Activated CD8-positive, alpha-beta memory T cell treated with anti-CD3 and anti-CD28 coated beads for 48 hours (primary cell): ENCODE measurements at places on chromosomes 6 and 20.
A peak's percentile ranks its signal among the peaks of the same experiment; 100 is the strongest.

GRCh38 chr6:45469663-45470062, 91.9 kb upstream of the SUPT3H start:
- no peak for DNase-seq

DNA sequence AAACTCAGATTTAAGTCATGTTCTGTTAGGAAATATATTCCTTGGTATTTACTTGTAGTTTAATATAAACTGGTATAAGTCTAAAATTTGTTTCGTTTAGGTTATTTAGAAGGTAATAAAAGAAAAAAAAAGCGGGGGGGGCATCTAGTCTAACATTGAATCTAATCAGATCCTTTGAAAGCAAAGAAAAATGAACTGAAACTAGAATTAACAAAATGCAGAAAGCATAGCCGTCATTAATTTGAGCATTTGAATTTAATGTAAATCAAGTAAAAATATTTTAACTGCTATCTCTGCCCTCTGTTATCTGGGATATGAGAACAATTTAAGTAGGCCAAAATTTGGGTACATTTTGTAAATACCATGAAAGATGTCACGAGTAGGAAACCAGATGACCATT, 54.1 kb downstream of the SNX9 start:
- no peak for DNase-seq

- DNase-seq, result no peak
Observed at GRCh38 chr6:88866856-88867255, 96.6 kb downstream of the RNGTT start.

GRCh38 chr20:21705575-21706260, at the start of gene PAX1:
TSS of gene PAX1 (plus strand) at chr20:21705664. CDS start at chr20:21705713, 49 bp downstream.
- no peak for DNase-seq

GRCh38 chr6:111410371-111410770, 72.6 kb downstream of the REV3L start:
- no peak for DNase-seq

DNA sequence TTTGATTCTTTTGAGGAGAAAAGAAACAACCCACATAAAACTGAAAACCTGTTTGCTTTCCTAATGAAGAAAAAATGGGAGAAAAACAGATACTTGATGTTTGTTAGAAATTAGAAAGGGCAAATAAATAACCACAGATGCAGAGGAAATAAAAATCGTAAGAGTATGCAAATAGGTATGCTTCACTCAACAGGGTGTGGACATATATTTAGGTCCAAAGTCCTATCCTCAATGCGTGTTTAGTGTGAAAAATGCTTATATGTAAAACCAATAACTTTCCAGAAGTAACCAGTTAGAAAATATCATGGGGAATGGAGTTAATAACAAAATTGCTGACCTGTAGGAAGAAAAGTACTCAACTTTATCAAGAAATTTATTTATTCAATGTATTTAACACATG, 135.7 kb downstream of the TOX2 start:
- no peak for DNase-seq

GRCh38 chr6:33724102-33725023, 12.9 kb upstream of the UQCC2 start:
- DNase-seq, result no peak

DNA sequence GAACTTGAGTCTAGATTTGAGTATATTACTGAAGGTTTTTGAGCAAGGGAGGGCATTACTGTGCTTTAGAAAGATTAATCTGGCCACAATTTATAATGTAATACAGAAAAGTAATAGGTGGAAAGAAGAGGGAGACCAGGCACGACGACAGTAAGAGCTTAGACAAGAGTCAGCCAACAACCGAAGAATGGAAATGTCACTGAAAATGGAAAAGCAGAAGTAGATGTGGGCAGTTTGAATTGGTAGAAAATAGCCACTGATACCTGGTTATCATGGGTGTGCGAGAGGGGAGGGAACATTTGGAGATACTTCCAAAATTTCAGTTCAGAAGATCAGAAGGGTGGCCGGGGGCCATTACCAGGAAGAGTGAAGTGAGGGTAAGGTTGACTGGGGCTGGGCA, 339.1 kb downstream of the UTRN start:
- no peak for DNase-seq

- DNase-seq, result no peak
Observed at GRCh38 chr20:62860391-62860923, 1.2 kb downstream of the TCFL5 start.

DNA sequence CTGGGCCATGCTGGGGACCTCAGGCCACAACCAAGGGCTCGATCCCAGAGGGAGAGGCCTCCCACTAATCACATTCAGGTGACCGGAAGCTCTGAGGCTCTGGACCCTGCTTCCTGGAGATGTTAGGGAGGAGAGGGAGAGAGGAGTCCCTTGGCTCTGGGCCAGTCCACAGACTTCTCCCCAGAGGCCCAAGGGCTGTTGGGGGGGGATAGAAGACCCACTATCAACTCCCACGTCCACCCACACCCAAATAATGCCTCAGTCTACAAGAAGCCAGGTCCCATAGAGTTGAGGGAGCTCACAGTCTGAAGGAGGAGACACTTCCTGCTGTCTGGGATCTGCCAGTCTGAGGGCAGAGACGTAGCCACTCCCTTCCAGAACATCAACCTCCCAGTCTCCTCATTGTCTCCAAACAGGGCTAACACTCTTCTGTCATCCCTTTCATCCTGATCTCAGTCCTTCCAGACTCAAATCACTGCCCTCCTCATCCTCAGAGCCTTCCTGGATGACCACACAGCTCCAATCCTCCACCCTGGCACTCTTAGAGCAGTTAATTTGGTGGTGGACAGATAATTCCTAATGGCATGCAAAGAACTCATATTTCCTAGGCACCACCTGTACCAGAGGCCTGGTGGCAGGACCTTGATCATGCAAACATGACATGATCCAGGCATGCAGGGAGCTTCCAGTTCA, 69.9 kb downstream of the MRPL14 start:
- DNase-seq, result no peak

GRCh38 chr6:28215425-28215824, 9.7 kb upstream of the ZSCAN9 start:
- DNase-seq, result no peak

GRCh38 chr6:38057994-38058393, 238.5 kb downstream of the ZFAND3 start:
- DNase-seq, result peak; percentile 10

- DNase-seq, result no peak
Observed at GRCh38 chr6:113171882-113172281, 685.3 kb upstream of the MARCKS start.

- no peak for DNase-seq
Observed at GRCh38 chr6:166450167-166450873, 67.6 kb upstream of the MPC1 start.

- no peak for DNase-seq
Observed at GRCh38 chr20:4959592-4959991, 41.7 kb downstream of the SLC23A2 start.

DNA sequence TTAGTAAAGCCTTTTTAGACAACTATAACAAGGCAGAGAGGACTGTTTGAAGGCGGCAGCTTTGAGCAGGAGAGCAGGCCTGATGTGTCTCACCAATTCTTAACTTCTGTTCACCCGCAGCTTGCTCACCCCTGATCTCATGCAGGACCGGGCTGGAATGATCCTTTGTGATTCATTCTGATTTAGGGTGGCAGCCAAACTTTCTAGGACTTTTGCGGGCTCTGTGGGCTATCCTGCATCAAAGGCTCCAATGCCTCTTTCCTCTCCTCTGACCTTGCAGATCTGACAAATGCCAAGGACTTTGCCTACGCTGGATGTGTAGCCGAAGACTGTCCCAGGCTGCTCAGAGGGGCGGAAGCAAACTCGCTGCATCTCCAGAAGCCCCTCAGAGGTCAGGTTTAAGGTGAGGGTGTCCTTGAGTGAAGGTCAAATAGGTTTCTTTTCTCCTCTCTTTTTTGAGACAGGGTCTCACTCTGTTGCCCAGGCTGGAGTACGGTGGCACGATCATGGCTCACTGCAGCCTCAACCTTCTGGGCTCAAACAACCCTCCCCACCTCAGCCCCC, 72.3 kb downstream of the VEGFA start:
- no peak for DNase-seq

GRCh38 chr20:12316794-12317193, 399.1 kb downstream of the BTBD3 start:
- no peak for DNase-seq

GRCh38 chr6:390914-391558, 516 bp upstream of the IRF4 start:
- DNase-seq, result no peak

DNA sequence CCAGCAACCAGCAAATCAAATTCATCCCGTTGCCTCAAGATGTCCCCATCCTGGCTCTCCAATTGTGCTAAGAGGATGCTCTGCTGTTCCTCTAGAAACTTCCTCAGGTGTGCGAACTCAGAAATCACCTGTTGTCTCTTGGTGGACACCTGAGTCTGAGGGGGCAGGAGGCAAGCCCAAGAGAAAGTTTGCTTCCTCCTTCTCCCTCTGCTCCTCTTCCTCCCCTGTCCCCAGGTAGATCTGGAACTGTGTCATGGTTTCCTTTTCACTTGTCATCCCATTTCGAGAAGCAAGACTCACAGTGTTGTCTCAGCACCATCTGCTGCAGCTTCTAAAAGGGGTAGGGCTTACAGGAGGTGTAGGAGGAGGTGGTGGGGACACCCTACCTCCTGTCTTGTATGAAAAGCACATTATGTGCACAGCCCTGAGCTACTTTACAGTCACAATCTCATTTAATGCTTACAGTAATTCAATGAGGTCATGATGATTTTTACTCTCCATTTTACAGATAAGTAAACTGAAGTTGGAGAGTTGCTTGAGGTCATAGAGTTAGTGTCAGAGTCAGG, 2.5 kb downstream of the TRIM10 start:
- DNase-seq, result no peak

- DNase-seq, result no peak
Observed at GRCh38 chr20:60101201-60101890, 143.1 kb downstream of the CDH26 start.

GRCh38 chr6:66993272-66993671, 1286.2 kb upstream of the EYS start:
- DNase-seq, result no peak

GRCh38 chr6:6577735-6578134, 10.8 kb upstream of the LY86 start:
- no peak for DNase-seq

- no peak for DNase-seq
Observed at GRCh38 chr20:48823476-48823875, 4.3 kb downstream of the PREX1 start.

GRCh38 chr20:37971561-37972127, 61.6 kb downstream of the TTI1 start:
- DNase-seq, result no peak

- DNase-seq, result no peak
Observed at GRCh38 chr6:141326426-141326825, 806.3 kb upstream of the GJE1 start.

DNA sequence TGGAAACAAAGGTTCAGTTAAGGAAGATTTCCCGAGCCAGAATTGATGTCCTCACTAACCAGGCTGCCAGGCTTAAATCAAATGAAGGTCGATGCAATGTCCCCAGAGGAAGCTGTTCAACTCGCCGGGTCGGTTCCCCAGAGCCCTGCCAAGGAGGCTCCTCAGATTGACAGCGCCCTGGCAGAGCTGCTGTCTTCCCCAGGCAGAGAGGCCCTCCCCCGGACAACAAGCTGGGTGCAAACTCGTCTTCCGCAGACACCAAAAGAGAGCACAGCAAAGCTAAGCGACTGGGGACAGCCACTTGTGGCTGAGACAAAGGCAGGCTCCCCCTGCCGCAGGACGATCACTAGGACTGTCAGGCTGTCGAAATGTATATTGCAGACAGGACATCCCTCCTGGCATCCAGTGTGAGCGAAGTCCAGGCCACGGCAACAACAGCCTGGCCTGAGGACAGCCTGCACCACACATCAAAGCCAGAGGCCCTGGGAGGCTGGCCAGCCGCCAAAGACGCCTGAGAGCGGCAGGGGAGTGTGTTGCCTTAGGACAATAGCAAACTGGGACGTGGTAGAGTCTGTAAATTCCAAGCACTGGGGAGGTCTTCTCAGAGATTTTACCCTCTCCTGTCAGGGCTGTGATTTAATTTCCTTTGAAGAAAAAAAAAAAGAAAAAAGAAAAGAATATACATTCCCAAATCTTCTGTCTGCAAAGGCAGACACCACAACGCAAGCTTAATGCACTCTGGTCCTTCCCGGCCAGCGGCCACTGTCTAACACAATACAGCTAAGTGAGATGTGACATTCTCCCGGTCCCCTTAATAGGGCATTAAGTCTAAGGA, 99.1 kb downstream of the HIVEP2 start:
- DNase-seq, result no peak

DNA sequence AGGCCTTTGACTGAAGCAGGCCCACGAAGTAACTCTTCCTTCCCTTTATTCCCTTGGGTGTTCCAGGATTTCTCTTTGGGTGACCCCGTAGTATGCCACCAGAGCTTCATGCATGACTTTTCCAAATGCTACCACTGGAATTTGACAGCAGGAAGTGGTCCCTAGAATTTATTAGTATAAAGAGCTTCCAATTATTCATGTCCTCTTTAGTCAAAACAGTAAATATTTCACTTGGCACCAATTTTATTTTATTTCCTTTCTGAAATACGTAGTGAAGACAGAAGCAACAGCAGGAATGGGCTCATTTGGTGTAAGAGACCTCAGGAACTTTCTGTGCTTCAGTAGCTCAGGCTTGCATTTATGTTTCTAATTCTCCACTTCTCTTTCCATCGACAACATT, 151.3 kb downstream of the LCA5 start:
- DNase-seq, result no peak

DNA sequence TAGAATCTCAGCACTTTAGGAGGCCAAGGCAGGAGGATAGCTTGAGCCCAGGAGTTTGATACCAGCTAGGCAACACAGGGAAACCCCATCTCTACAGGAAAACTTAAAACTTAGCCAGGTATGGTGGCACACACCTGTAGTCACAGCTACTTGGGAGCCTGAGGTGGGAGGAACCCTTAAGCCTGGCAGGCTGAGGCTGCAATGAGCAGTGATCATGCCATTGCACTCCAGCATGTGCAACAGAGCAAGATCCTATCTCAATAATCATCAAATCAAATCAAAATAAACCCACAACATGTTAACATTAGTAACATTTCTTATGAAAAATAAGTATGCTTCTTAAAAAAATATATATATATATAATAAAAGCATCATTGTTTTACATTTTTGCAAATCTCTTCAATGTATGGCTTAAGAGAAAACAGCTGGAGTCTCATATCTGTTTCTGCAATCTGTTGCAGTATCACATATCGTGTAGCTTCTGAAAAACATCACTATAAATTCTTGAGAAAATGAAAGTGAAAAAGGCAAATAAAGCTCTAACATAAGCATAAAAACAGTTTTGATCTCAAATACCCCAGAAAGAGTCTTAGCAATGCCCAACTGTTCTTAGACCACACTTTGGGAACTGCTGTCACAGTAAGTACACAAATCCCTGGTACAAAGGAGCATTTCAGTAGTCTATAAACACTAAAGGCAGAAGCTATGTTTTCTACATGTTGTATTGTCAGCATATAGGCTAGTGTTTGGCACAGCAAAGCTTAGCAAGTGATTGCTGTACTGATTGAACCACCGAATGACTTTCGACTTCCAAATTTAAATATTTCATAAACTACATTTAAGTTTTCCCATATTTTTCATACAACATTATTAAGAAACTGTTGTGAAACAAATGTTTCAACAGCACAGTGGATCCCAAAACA, 8.0 kb downstream of the MMUT start:
- DNase-seq, result no peak

GRCh38 chr20:50447817-50448216, 62.4 kb upstream of the PTPN1 start:
- DNase-seq, result no peak
